Jurkat, Clone E6-1 (cell line): ENCODE measurements at places on chromosomes 13 and 19.

DNA sequence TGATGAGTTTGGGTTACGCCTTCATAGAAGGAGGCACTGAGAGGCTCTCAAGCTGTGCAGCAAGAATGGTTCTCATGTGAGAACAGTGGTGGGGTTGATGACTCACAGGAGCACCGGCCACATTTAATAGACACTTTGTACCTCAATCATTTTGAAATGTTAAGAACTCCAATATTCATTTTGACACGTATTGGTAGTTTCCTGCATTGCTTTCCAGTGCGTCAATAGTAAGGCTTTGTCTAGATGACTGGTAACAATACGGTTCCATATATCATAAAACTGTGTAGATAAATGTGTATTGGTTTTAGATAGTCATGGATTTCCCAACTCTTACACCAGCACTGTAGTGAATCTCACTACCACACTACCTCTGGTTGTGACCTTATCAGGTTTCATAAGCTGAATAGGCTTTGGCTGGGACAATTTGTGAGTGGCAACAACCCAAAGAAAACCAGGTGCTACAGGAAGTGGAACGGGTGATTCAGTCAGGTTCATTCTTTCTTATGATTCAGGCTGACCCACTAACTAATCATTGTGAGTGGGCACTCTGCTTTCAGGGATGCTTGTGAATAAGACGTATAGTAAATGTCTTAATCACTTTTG, 362.6 kb downstream of the KLF5 start:
- DNase-seq = no peak

- no peak for DNase-seq
Observed at GRCh38 chr13:53143757-53144339, 115.2 kb downstream of the OLFM4 start.

DNA sequence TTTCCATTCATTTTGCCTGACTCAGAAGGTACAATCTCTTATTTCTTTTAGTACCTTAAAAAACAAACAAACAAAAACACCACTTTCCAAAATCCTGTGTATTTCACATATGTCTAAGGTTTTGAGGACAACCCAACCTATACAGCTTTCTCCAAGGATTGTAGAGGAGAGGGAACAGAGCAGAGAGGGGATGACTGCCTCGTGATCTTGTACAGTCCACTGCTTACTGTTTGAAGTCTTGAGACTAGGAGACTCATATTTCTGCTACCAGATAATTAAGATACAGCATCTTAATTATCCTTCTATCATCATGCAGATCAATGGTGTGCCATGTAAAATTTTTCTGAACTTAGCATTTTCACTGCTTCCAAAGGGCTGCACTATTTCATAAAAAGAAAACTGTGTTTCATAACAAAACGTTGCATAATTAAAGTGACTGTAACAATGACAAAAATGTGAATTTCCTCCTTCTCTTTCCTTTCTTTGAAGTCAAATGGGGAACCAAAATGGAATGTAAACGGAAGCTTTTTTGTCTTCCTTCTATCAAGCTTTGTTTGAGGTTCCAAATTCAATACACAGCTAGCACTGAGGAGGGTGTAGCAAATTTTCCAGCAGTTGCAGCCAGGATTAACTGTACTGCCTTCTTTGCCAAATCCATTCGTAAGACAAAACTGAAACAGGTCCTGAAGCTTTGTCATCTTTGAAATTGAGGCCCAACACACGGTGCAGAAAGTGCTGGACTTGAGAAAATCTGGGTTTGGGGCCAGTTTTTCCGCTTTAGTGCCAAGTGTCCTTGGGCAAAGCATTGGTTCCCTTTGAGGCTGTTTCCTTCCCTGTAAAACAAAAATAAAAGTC, 34.9 kb upstream of the RCBTB2 start:
- DNase-seq = no peak

- no peak for DNase-seq
Observed at GRCh38 chr13:20714563-20715329, 11.2 kb downstream of the IL17D start.

DNA sequence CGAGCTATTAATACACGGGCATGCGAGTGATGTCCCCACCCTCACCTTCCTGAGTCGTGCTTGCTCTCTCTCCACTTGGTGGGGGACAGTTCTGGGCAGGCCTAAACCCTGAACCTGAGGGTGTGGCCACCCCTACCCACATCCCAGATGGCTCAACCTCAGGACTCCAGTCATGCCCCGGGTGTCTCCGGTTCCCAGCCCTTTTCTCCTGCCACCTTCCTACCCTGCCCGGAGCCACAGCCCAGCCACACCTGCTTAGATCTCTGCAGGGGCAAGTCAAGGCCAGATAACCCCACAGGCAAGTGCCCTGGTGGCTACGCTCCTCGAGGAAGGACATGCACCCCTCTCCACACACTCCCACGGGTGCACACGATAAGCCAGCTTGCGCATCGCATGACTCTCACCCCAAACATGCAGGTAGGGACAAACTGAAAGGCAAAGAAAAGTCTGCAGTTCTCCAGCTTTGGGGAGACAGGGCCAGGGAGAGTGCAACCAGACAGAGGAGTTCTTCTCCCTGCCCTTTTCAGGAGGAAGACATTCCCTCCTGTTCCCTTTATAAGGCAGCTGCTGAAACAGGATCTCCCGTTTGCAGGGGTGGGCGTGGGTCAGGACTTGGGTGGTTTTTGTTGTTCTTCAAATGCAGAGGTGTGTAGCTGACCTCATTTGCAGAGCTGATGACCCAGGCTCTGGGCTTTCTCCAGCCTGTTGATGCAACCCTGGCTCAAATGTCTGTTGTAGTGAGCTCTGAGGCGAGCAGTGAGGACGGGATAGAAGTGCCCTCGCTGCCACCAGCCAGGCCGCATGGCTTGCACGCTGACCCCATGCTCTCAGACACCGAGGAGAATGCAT, 88.6 kb downstream of the DPF1 start:
- no peak for DNase-seq

GRCh38 chr19:33487901-33488800, 33.4 kb downstream of the PEPD start:
- no peak for DNase-seq

GRCh38 chr13:33051632-33052031, 35.4 kb downstream of the KL start:
- no peak for DNase-seq

DNA sequence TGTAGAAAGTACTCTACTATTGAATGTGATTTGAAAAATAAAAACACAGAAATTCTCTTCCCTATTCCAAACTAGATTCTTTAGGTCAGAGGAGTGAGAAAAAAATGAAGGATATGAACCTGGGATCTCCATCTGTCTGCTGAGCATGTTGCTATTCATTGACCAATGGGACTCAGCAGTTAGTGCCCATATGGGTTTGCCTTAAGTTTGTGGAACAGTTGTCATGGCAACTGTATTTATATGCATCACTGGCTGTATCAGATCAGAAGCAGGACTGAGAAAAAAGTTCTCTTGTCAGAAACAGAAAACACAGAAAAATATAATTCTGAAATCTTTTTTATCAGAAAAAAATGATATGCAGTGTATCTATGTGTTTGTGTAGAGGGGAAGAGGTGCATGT, 73.3 kb upstream of the ATXN8OS start:
- no peak for DNase-seq

GRCh38 chr19:1177322-1178114, 3.5 kb upstream of the SBNO2 start:
- DNase-seq = no peak

DNA sequence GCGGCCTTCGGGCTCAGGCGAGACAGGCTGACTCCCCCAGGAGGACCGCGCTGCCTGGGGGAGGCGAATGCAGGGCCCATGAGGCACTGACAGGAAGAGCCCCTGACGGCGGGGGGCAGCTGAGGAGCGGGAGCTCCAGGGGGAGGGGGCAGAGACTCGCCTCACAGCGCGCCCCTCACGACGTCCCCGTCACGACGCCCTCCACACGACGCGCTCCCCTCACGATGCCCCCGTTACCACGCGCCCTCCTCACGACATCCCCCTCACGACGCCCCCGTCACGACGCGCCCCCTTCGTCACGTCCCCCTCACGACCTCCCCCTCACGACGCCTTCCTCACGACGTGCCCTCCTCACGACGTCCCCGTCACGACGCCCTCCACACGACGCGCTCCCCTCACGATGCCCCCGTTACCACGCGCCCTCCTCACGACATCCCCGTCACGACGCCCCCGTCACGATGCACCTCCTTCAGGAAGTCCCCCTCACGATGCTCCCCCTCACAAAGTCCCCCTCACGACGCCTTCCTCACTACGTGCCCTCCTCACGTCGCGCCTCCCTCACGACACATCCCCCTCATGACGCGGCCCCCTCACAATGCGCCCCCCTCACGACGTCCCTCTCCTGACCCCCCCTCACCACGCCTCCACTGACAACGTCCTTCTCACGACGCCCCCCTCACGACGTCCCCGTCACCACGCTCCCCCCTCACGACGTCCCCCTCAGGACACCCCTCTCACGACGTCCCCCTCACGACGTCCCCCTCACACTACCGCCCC, 99.6 kb downstream of the ING1 start:
- no peak for DNase-seq

DNA sequence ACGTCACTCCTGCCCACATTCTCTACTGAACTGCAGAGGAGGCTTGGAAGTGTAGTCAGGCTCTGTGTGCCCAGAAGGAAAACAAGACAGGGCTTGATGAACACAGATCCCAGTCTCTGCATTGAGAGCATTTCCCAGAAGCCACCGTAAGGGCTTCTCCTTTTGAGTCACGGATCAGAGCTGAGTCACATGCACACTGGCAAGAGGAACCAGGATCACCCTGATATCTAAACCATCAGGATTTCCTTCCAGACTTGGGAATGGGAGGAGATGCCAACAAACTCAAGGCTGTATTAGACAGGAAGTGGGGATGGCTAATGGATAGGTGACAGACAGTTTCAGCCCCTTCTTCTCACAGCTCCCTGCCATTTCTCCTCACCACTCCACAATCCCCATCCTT, 17.7 kb upstream of the FBXO17 start:
- DNase-seq = no peak

- peak; percentile 91 for DNase-seq
Observed at GRCh38 chr19:18279516-18280246, 1.7 kb downstream of the JUND start.

GRCh38 chr13:70959035-70959775, 851.0 kb upstream of the KLHL1 start:
- no peak for DNase-seq
